ENCODE measurements at places on chromosomes 16 and 17.

DNA sequence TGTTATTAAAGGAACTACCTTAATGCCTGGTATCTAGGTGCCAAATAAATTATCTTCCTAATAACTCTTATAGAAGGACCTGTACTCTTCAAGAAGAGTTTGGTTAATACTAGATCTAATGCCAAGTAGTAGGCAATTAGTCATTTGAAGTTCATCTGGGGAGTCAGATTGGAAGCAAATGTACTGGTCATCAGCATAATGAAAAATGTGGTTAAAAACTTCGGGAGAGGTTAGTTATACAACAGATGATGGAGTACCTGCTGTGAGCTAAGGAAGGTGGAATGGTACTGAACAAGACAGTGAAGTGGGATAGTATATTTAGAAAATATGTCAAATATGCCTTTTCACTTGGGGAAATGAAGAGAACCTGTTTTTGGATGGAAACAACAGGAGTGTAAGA lies 49.2 kb downstream of the TNRC6A start:
- DNase-seq: no peak

GRCh38 chr17:74192950-74193781 lies 10.3 kb upstream of the RPL38 start:
- DNase-seq: no peak

DNA sequence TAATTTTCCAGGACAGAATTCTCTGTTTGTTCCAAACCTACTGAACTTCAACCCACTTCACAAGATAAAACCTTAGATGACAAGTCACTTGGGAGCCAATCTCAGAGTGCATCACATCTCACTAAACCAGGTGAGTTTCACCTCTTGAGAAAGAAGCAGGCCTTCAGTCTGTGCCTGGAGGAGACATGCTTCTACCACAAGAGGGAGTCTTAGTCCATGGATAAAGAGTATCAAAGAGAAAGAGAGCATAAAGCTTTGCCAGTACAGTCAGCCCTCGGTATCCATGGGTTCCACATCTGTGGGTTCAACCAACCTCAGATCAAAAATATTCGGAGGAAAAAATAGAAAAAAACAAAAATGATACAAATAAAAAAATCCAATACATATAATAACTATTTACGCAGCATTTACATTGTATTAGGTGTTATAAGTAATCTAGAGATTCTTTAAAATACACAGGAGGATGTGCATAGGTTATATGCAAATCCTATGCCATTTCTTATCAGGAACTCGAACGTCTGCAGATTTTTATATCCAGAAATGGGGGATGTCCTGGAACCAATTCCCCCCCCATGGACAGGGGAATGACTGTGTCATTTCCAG lies 37.7 kb downstream of the DUSP14 start:
- no peak for DNase-seq

DNA sequence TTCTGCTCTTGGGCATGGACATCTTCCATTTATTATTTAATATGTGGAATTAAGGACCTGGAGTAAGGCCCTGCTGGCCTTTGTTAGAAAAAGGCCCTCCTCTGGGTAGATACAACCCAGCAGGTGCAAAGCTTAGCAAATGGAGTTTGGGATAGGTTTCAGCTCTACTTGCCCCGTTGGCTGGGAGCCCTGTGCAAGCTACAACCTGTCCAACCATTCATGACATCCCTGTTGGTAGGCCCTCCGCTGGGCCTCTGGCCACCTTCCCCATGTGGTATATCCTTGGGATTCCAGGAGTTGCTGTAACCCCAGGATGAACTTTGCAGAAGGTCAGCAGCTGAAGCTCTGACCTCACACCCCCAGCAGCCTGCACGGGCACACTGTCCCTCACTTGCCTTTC lies 6.4 kb downstream of the NGFR start:
- no peak for DNase-seq

- no peak for DNase-seq
Measured at GRCh38 chr17:48597778-48598631, 4.4 kb upstream of the HOXB5 start.

GRCh38 chr17:11490171-11490755 lies 108.0 kb upstream of the DNAH9 start:
- DNase-seq: no peak

- DNase-seq: no peak
Measured at GRCh38 chr16:89383095-89384003, 107.0 kb downstream of the ANKRD11 start.

DNA sequence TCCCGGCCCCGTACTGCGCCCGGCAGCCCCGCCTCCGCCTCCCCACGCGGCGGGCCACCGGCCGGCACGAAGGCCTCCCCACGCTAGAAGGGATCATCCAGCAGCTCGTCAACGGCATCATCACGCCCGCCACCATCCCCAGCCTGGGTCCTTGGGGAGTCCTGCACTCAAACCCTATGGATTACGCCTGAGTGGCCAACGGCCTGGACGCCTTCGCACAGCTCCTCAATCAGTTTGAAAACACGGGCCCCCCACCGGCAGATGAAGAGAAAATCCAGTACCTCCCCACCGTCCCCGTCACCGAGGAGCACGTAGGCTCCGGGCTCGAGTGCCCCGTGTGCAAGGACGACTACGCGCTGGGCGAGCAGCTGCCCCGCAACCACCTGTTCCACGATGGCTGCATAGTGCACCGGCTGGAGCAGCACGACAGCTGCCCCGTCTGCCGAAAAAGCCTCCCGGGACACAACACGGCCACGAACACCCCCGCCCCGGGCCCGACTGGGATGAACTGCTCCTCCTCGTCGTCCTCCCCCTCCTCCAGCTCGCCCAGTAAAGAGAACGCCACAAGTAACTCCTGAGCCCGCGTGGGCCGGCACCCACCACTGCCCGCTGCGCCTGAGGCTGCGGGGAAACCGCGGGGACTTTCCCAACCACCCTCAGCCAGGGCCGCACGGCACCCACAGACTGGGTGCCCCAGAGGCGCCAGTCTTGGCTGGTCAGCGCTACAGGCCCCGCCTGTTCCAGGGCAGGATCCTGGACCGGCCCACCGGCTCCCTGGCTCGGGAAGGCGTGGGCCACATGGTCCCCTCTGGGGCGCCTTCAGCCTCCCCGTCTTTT lies 39.0 kb upstream of the AKAP1 start:
- no peak for DNase-seq

GRCh38 chr17:17682293-17682736 lies 1.1 kb downstream of the RAI1 start:
- DNase-seq: no peak

- DNase-seq: no peak
Measured at GRCh38 chr16:28497386-28497785, 2.9 kb downstream of the APOBR start.

DNA sequence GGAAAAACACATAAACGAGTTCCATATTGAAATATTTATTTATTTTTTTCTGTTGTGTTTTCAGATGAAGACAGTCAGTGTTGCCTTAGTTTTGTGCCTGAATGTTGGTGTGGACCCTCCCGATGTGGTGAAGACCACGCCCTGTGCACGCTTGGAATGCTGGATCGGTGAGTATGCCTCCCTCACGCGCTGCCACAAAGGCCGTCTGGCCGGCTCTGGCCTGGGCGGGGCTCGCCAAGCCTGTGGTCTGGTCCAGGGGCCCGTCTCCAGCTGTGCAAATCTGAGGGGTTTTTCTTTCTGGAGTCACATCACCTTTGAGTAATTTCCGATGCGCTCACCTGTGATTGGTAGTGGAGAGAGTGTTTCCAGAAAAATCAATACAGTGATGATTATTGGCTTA lies 81.0 kb downstream of the RPTOR start:
- no peak for DNase-seq

DNA sequence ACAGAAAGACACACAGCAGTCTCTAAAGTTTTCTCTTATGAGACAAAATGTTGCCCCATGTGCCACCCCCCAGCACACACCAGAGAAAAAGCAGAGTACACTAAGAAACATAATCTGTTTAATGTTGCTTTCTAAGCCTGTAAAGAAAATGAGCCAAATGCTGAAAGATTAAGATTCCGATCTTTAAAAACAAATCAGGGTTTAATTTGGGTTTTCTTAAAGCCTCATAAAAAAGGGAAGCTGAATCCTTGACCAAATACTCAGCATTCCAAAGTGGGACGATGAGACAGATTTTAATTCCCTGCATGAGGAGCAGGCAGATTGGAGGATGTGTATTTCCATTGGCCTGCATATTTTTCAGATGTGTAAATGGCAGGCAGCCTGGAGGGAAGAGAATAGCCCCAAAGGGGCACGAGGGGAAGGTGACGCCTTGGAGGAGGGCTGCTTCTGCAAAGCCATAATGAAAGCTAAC lies 118.4 kb downstream of the COPRS start:
- DNase-seq: peak; percentile 37

GRCh38 chr17:31695456-31696090 lies 163.5 kb downstream of the COPRS start:
- no peak for DNase-seq

DNA sequence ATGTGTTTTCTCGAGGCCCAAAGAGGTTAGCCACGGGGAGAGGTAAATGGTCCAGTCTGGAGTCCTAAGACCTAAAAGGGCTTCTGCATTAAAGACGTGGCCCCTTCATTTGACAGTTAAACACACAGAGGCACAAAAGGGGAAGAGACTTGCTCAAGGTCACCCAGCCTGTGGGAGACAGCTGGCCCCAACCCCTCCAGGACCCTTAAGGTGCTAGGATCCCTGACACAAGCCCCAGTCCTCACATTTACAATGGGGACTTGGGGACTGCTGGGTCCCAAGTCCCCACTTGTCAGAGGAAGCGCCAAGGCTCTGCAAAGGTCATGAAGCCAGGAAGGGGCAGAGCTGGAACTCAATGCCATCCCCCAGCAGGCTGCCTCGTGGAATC lies 1.7 kb downstream of the ABAT start:
- DNase-seq: no peak

GRCh38 chr16:1781254-1781653 lies 1.1 kb downstream of the SPSB3 start:
- no peak for DNase-seq

GRCh38 chr17:67717192-67717623 lies 528 bp upstream of the NOL11 start:
- DNase-seq: no peak

DNA sequence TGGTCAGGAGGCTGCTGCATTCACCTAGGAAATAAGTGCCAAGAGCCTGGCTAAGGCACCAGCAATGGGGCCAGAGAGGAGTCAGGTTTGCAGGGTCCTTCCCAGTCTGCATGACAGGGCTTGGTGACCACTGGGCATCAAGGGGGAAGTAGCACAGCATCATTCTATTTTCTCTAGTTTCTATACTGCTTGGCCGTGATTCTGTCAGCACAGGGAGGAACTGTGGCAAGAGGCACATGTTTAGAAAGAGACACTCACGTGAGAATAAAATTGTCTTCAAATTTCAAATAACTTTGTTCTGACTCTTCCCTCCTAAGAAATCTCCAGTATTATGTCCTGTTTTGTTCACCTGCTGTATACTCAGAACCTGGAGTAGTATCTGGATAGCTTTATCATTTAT lies 37.8 kb downstream of the ERN1 start:
- no peak for DNase-seq

DNA sequence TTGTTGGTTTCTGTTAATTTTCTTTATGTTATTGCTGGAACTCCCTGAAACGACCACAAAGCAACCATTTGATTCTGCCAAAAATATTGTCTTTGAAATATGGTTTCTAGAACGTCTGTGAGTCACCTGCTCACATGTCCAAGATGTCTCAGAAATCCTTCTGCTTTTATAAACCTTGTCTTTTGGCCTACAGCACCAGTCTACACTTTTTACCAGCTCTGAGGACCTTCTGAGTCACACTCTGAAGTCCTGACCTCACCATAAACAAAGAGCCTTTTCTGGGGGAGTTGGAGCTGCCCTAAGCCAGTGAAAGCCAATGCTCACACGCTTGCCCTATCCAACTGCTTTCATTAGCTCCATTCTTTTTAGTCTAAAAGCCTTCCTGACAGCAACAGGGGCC lies 55.5 kb downstream of the GRIN2A start:
- no peak for DNase-seq

- no peak for DNase-seq
Measured at GRCh38 chr17:61974115-61974514, 46.3 kb upstream of the INTS2 start.

GRCh38 chr16:29029168-29029994 lies 44.5 kb downstream of the LAT start:
- no peak for DNase-seq

DNA sequence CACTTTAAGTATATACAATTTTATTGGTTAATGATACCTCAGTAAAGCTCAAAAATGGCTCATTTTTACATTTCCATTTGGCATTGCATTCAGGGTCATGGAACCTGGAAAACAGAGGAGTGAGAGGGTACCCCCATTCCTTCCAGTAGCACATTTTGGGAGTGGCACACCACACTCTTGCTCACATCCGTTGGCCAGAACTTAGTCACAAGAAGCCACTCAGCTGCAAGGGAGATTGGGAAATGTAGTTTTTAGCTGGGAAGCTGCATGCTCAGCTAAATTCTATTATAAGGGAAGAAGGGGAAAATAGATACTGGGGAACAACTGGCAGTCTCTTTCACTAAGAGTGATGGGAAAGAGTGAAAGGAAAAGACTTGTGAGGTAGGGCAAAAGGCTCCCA lies 102.5 kb upstream of the TMEM97 start:
- DNase-seq: no peak

GRCh38 chr16:53080345-53081031 lies 25.7 kb downstream of the CHD9 start:
- no peak for DNase-seq

GRCh38 chr16:65534121-65534528 lies 412.3 kb upstream of the CDH11 start:
- no peak for DNase-seq

DNA sequence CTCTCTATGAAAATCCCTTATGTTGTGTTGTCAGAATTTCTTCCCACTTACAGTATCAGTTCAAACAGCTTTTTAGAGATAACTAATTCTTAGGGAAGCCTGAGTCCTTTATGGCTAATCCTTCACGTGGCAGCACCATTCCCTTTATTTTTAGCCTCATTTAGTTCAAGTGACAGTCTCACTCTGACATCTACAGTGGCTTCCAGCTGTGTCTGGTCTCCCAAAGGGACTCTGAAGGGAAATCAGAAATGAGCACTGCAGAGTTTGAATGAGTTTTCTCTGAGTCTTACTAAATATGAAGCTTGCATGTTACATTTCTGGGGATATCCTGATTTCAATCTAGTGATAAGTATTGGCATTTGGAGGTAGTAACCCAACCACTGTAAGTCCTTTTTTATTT lies 1104.1 kb downstream of the CDH11 start:
- no peak for DNase-seq
